A549 treated with Hydrocortisone at 1 μM for 4 hours (cell line): ENCODE measurements at places on chromosomes 2 and 18. TPM values are rescaled to one million over a fixed set of nuclear protein-coding genes. Genes with fewer than 3 reads are reported as not detected.

The PTPRN gene
- 1.0 to 1.5 TPM (median 1.2 TPM) in 5 replicates for total RNA-seq

The XIRP2 gene
- total RNA-seq: not detected in 5 replicates

The SP140L gene
- total RNA-seq: 2.4 to 4.1 TPM (median 3.2 TPM) in 5 replicates

The OTX1 gene
- total RNA-seq: 3.1 to 4.0 TPM (median 3.6 TPM) in 5 replicates

The BCL11A gene
- 0.03 to 0.25 TPM (median 0.13 TPM) in 5 replicates for total RNA-seq

The MOGAT1 gene
- not detected in 5 replicates for total RNA-seq

The COL3A1 gene
- total RNA-seq: 0.09 to 0.21 TPM (median 0.20 TPM) in 5 replicates

The RELCH gene
- 11.8 to 15.8 TPM (median 12.4 TPM) in 5 replicates for total RNA-seq

The LIMS3 gene
- not detected in 5 replicates for total RNA-seq

The STEAP3 gene
- 43.4 to 54.7 TPM (median 52.2 TPM) in 5 replicates for total RNA-seq

The RAPH1 gene
- 5.6 to 8.6 TPM (median 7.1 TPM) in 5 replicates for total RNA-seq

The LRP1B gene
- total RNA-seq: under 0.01 TPM in 1 of 5 replicates, not detected in the others

The PCARE gene
- total RNA-seq: not detected in 5 replicates

The SLC14A1 gene
- total RNA-seq: 0.11 TPM in 1 of 5 replicates, not detected in the others

The PROM2 gene
- 0.01 to 0.23 TPM (median 0.14 TPM) in 4 of 5 replicates, not detected in the other for total RNA-seq

The RND3 gene
- total RNA-seq: 41.5 to 57.3 TPM (median 47.8 TPM) in 5 replicates

The FOXI3 gene
- 0.05 to 0.09 TPM (median 0.05 TPM) in 4 of 5 replicates, not detected in the other for total RNA-seq

The UGT1A3 gene
- total RNA-seq: 0.06 to 0.20 TPM (median 0.14 TPM) in 4 of 5 replicates, not detected in the other

The POTEI gene
- 0.01 TPM in 1 of 5 replicates, not detected in the others for total RNA-seq

The MIB1 gene
- total RNA-seq: 4.9 to 11.2 TPM (median 8.6 TPM) in 5 replicates

The TRABD2A gene
- total RNA-seq: 9.9 to 14.2 TPM (median 12.8 TPM) in 5 replicates

The CUL3 gene
- total RNA-seq: 65.2 to 78.1 TPM (median 68.8 TPM) in 5 replicates

The NEU2 gene
- not detected in 5 replicates for total RNA-seq

The EN1 gene
- 0.51 to 1.1 TPM (median 0.86 TPM) in 5 replicates for total RNA-seq

The ANTXR1 gene
- total RNA-seq: 97.2 to 167 TPM (median 135 TPM) in 5 replicates

The TSPYL6 gene
- total RNA-seq: not detected in 5 replicates

The M1AP gene
- total RNA-seq: 0.03 TPM in 1 of 5 replicates, not detected in the others

The EVX2 gene
- not detected in 5 replicates for total RNA-seq

The SEMA4F gene
- total RNA-seq: 9.2 to 12.6 TPM (median 11.9 TPM) in 5 replicates

The B3GNT7 gene
- 2.0 to 3.1 TPM (median 2.3 TPM) in 5 replicates for total RNA-seq

The ZNF396 gene
- 0.66 to 0.88 TPM (median 0.78 TPM) in 5 replicates for total RNA-seq

The WDFY1 gene
- total RNA-seq: 29.0 to 41.9 TPM (median 35.9 TPM) in 5 replicates

The CHRNG gene
- total RNA-seq: not detected in 5 replicates

The RAMP1 gene
- total RNA-seq: 0.15 TPM in 1 of 5 replicates, not detected in the others

The TMEM198 gene
- total RNA-seq: 0.70 to 1.3 TPM (median 1.0 TPM) in 5 replicates

The ANKRD30BL gene
- not detected in 5 replicates for total RNA-seq

The CROCC2 gene
- total RNA-seq: not detected in 5 replicates

The SLC38A11 gene
- total RNA-seq: 0.03 TPM in 1 of 5 replicates, not detected in the others

The ITGB6 gene
- 0.46 to 0.77 TPM (median 0.67 TPM) in 5 replicates for total RNA-seq

The ZNF521 gene
- not detected in 5 replicates for total RNA-seq

The TRIB2 gene
- 0.47 to 0.77 TPM (median 0.75 TPM) in 5 replicates for total RNA-seq

The CLHC1 gene
- total RNA-seq: 1.7 to 2.7 TPM (median 2.0 TPM) in 5 replicates

The SPOPL gene
- 5.1 to 9.7 TPM (median 8.6 TPM) in 5 replicates for total RNA-seq

The ZAP70 gene
- 0.10 to 0.12 TPM in 2 of 5 replicates, not detected in the others for total RNA-seq
